ENCODE measurements at places on chromosomes 4 and X.

- no peak for DNase-seq
These were observed at the start of gene GLRA3 for GRCh38 chr4:174828845-174829701. Gene GLRA3, minus strand, starts transcription at chr4:174829247. Its CDS starts 436 bp downstream, at chr4:174828811.

- no peak for DNase-seq
These were observed 53.2 kb upstream of the TNIP3 start for GRCh38 chr4:121217351-121217750.

- no peak for DNase-seq
These were observed 1388.6 kb downstream of the TECRL start for GRCh38 chr4:63020661-63021060.

DNA sequence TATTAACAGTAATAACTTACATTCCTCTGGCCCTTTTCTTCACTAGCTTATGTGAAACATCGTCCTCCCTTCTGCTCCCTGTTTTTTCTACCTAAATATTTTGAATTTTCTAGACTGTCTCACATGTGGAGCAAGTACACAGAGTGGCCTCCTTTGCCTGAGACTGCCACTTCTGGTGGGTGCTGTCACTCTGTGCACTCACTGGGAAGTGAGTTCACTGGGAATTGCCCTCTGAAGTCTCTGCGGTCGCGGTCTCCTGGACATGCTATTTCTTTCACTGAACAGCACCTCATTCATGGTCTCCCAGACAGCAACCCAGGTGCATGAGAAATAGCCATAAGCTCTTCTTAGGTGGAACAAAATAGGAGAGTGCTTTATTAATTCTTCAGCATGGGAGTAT lies 1179.7 kb upstream of the ADGRL3 start:
- no peak for DNase-seq

DNA sequence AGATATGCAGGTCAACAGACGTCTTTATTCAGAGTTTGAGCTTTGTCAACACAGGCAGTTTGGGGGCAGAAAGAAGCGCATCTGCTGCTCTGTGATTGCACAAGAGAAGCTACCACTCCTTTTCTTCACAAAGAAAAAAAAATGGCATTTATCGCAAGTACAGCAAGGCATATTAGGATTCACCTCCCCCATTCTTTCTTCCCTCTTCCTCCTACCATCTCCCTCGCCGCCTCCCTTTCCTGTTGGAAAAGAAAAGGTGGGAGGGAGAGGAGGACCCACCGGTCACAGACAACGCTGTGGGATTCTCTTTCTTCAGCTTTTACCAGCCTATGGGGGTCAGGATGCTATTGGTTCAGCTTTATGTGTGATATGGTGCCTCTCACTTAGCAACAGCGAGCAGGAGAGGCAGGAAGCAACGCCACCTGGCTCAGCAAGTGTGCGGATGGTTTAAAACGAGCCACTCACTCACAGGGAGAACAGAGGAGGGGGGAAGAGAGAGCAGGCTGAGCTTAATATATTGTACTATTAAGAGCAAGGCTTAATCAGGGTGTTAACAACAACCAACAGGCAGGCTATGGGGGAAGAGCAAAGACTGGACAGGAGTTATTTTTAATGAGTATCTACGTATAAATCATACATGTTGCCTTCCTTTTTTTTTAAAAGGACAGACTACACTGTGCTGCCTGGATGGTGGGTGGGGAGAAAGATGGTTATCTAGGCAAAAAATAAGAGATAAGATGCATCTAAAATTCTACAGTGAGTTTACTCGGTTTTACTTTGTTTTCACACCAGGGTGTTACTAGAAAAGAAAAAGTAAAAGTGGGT lies 104.7 kb downstream of the MAML3 start:
- DNase-seq: peak; percentile 39

DNA sequence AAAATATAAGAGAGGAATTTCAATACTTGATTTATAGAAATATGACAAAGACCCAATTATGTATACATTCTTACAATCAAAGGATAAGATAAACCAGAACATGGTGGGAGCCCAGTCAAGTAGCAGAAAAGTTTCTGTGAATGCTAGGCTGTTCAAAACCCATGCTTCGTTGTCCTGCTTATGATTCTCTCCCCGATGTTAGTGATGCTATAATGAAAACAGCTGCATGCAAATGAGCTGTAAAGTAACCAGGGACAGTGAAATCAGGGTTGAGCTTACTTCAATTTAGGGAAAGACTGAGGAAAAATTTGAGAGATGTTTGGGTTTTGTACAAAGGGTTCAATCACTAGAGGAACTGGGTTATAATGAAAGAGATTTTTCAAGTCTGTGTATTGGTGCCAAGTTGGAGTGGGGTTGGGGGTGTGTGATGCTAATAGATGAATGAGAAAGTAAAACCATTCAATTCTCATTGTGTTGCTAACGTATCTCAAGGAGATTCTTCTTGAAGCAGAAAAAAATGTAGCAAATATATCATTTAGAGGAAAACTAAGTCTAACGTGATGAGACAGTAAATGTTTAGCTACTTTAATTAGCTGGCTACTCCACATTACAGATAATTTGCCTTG lies 59.3 kb upstream of the PPP1R2C start:
- no peak for DNase-seq

GRCh38 chr4:5215321-5215720 lies 164.0 kb downstream of the STK32B start:
- DNase-seq: no peak

- no peak for DNase-seq
These were observed 209.4 kb upstream of the UGT8 start for GRCh38 chr4:114389070-114389685.

- DNase-seq: no peak
These were observed 67.2 kb upstream of the IL15 start for GRCh38 chr4:141569141-141569540.

Data from cerebellar nuclear complex (tissue), 1 donor.